ENCODE measurements at places on chromosomes 13 and 19.

- no peak for DNase-seq
Measured at GRCh38 chr13:113748101-113748861, 10.7 kb upstream of the TMEM255B start.

- DNase-seq: no peak
Measured at GRCh38 chr13:111639196-111639705, 318.8 kb downstream of the TEX29 start.

GRCh38 chr19:3319643-3320353 is 46.6 kb upstream of the NFIC start:
- no peak for DNase-seq

DNA sequence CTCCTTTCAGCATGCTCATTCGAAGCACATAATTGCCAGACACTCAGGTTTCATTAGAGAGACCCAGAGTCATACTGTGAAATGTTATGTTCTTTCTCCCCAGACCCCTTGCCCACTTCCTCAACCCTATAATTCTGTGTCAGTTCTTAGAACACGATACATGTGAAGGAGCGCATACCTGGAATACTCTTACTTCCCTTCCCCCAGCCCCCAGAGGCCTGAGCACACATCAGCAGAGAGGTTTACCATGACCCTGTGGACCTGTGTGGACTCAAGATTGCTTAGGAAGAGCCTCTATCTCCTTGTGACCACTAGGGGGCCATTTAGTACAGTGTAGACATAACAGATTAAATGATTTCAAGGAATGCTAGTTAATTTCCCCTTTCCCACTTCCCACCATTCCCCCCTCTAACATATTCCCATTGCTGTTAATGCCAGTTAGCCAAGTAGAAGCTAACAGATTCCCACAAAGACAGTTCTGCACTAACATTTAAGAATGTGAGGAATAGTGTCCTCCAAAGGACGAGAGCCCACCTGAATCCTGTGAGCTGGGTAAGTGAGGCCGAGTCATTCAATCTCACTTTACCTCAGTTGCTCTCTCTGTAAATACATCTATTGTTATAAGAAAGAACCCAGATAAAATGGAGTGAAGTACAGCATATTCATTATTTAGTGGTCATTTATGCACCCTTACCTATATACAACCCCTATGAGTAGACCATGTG is 154.2 kb upstream of the MAB21L1 start:
- DNase-seq: no peak

GRCh38 chr19:35295792-35296462 is 4.0 kb downstream of the MAG start:
- no peak for DNase-seq

- no peak for DNase-seq
Measured at GRCh38 chr19:33705090-33705847, 83.5 kb downstream of the CHST8 start.

- DNase-seq: no peak
Measured at GRCh38 chr13:22219709-22220108, 548.8 kb downstream of the FGF9 start.

- DNase-seq: no peak
Measured at GRCh38 chr13:94657167-94657566, 55.2 kb downstream of the SOX21 start.

DNA sequence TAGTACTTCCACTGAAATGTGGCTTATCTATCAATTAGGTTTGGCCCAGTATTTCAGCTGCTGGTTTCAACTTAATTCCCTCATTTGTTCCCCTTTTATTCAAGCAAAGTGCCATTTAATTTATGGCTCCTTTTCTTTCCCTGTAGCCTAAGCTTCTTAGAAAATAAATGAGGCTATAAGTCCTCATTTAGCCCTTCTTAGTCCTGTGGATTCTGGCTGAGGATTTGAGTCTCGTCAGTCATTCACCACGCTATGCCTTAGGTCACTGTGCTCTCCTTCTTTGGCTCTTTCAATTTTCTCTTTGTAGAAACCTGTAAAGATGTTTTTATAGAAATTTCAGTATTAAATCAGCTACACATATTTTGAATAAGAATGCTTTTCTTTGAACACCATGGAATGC is 579.1 kb downstream of the GPC6 start:
- no peak for DNase-seq

GRCh38 chr13:42569576-42570344 is 4.2 kb upstream of the TNFSF11 start:
- no peak for DNase-seq

- no peak for DNase-seq
Measured at GRCh38 chr13:110817143-110817542, 97.7 kb downstream of the ANKRD10 start.

- no peak for DNase-seq
Measured at GRCh38 chr13:101218484-101218883, 197.8 kb downstream of the NALCN start.

DNA sequence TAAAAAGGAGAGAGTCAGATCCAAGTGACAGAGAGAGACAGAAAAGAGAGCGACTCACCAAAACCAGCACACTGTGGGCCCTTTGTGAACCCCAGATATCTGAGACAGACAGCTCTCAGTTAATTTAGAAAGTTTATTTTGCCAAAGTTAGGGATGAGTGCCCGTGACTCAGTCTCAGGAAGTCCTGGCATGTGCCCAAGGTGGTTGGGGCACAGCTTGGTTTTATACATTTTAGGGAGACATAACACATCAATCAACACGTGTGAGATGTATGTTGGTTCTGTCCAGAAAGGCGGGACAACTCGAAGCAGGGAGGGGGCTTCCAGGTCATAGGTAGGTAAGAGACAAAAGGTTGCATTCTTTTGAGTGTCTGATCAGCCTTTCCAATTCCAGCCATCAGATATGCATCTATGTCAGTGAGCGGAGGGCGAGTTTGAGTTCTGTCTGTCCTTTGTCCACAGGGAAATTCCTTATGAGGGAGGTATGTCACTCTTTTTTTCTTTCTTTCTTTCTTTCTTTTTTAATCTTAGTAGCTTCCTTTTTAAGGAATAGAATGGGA is 37.2 kb upstream of the ATP11A start:
- no peak for DNase-seq

- DNase-seq: no peak
Measured at GRCh38 chr13:59771272-59771671, 392.5 kb downstream of the DIAPH3 start.

GRCh38 chr19:39497701-39497995 is 1.1 kb upstream of the DLL3 start:
- DNase-seq: no peak

- no peak for DNase-seq
Measured at GRCh38 chr13:73060251-73061160, 1.7 kb downstream of the KLF5 start.

DNA sequence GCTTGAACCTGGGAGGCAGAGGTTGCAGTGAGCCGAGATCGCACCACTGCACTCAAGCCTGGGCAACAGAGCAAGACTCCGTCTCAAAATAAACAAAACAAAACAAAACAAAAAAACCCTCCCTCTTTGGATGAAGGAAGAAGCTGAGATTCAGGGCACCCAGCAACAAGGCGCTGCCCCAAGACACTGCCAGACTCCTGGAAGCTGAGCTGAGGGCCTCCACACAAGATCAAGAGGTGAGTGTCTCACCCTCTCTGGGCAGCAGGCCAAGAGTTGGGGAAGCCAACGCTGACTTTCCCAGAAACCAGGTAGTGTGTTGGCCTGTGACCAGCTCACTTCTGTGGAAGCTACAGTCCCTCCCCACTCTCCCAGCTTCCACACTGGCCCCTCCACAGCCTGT is 3.7 kb upstream of the TYROBP start:
- no peak for DNase-seq

DNA sequence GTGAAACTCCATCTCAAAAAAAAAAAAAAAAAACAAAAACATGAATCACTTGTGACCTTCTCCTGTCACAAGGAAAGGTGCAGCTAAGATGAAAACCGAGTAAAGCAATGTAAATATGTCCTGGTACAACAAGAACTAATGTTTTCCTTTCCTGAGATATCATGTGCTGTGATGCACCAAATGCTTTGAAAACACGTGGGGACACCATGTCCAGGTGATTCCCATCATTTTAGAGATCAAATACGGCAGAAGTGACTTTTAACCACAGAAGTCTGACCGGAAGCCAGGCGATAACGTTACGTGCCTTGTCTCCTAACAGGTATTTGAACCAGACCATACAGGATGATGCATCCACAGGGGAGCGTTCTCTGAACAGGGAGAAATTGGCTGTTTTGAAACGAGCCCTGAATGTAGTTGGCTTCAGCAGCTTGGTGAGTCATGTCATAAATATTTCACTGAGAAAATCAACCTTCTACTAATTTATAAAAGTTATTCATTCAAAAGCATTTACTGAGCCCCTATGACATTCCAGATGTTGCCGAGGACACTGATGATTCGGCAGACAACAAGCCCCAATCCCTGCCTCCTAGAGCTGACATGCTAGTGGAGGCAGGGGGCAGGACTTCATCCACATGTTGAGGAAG is 328.1 kb downstream of the MYO16 start:
- DNase-seq: no peak

DNA sequence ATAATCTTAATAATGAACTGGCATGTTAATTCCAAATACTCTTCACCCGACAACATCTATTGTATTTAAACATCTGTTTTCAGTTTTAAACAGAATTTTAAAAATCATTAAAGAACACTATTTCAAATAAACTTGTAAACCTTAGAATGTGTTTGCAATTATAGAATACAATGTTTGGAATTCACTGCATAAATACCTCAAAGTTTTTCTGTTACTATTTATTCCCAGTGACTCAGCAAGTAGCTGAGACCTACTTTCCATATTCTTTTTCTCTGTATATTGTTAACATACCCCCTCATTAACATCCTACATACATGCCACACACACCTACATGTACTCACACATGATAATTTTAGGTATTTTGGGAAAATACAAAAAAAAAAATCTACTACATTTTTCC is 1134.3 kb downstream of the SLITRK1 start:
- DNase-seq: no peak

GRCh38 chr19:23002690-23003422 is at the start of gene ZNF728:
ZNF728 (minus strand) TSS chr19:23003176; CDS start chr19:23003030, 146 bp downstream.
- no peak for DNase-seq

DNA sequence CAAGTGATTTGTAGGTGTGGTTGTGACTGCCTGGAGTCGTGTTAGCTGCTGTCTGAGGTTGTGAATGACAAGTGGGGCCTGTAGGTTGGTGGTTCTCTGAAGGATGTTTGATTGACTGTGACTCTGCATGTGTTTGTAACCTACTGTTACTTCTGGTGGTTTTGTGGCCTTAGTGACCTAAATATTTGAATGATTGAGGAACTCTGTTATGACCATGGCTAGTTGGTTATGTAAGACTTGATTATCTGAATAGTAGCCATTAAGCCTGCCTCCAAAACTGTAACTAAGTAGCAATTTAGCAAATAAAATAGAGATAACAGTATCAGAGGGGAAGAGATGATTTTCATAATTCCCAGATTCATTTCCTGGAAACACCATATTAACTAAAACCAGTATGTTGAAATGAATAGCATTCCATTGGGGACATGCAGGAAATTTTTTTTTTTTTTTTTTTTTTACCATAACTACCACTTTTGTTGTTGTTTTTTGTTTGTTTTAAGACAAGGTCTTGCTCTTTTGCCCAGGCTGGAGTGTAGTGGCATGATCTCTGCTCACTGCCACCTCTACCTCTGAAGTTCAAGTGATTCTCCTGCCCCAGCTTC is 865 bp downstream of the ZNF382 start:
- no peak for DNase-seq

DNA sequence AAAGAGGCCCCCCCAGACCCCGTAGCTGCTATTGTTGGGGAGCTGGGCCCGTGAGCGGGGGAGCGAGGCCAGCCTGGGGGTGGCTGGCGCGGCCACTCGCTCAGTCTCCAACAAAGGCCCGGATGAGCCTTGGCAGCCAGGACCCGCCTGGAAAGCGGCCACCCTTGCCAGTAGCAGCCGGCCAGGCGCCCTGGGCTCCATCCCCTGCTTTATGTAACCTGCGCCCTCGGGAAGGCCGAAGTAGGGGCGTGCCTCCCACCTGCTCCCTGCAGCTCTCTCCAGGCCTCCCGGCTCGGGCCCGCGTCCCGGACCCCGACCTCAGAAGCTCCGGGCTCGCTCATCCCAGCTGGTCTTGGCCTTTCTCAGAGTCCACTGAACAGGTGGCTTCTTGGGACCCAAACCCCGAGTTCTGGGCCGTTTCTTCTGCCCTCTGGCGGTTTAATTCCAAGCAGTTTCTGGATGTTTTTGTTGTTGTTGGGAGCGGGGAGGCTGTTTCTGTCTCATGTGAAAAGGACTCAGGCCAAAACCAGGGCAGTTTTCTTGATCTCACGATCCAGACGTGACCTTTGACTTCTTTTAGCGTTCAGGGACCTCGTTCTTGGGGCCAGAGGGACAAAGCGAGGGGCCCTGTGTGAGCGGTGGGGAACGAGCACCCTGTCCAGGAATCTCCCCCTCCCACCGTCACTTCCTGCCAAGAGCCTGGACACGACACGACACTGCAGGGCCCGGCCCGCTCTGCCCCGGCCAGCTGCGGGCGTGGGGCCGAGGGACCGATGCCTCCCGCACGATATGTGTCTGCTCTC is 1.2 kb downstream of the CDC34 start:
- no peak for DNase-seq

- no peak for DNase-seq
Measured at GRCh38 chr13:89822467-89822866, 1525.0 kb upstream of the MIR17HG start.

- no peak for DNase-seq
Measured at GRCh38 chr19:32719611-32720059, at the start of gene TDRD12. TDRD12 (plus strand) TSS chr19:32719767; CDS start chr19:32720073, 306 bp downstream.

GRCh38 chr13:101626925-101627555 is 174.6 kb downstream of the ITGBL1 start:
- peak; percentile 70 for DNase-seq

DNA sequence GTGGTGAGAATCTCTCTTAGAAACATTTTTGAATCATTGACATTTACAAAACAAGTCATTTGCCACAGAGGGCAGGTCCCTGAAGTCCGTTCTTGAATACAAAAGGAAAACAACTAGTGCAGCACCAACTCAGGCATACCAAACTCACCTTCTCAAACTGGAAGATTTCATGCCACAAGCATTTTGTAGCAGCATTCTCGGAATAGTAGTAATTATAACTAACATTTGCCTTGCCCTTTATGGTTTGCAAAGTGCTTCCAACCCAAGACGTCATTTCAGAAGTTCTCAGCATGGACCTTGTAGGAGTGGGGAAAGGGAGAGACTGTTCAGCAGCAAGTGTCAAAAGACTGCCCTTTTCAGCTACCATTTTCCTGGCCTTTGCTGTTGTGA is 344.6 kb downstream of the RFC3 start:
- no peak for DNase-seq

GRCh38 chr19:16161840-16162239 is 11.5 kb downstream of the CIB3 start:
- no peak for DNase-seq

DNA sequence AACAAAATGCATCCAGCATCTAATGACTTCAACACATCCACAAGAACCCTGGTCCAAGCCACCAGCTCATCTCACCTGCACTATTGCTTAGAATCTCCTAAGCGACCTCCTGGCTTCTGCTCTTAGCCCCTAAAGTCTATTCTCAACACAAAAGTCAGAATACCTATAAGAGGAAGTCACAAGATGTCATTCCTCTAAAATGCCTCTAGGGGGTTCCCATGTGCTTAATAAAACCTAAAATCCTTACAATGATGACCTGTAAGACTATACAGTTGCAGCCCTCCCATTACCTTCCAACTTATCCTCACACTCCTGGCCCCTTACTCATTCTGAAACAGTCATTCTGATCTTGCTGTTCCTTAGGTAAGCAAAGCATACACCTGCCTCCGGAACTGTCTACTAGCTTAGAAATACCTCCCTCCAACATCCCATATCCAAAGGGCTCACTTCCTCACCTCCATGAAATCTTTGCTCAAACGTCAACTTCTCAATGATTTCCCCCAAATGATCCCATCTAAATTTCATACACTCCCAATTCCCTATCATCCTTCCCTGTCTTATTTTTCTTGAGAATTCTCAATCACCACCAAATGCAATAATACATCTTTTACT is 10.0 kb downstream of the ATP7B start:
- DNase-seq: no peak

Data from SHP77 treated with DMSO at 0.1 percent for 48 hours (cell line).